ENCODE measurements at places on chromosomes 7 and 10.

- DNase-seq: no peak
Observed at GRCh38 chr10:93452143-93452542, 30.0 kb downstream of the MYOF start.

DNA sequence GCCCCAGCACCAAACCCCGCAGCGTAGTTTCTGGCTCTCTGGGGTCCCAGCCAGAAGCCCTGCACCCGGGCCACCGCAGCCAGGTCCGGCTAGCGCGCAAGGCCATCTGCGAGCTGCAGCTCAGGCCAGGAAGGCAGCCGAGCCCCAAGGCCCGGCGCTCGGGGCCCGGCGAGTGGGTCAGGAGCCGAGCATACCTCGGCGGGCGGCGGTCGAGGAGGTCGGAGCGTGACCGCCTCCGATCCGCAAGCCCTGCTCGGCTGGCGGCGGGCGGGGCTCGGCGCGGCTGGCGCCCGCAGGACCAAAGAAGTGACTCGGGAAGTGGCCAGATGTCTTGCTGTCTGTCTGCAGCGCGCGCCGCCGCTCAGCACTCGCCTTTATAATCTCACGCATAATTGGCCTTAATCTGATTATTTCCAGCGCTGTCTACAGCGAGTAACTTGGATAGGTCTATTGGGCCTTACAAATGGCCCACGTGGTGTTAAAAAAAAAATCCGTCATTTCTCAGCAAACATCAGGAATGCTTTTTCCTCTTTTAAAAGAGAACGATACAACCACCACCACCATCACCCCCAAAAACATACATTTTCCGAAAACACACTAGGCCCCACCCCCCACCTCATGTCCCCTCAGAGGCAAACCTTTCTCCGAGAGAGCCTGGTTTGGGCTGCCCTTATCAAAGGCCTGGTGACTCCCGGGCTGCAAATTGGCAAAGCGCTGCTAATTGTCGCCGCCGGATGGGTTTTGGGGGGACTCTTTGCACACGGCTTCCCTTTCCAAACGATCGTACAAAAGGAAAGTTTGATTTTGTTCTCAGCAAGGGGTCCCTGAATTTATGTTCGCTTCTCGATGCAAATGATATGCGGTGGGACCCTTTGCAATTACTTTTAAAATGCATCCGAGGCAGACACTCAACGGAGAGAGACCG, at the start of gene DRGX:
DRGX (minus strand) TSS at position 349 of the 925 bp plus-strand sequence. CDS start 649 bp downstream, outside the sequence.
- no peak for DNase-seq

- DNase-seq: no peak
Observed at GRCh38 chr10:97898429-97898828, 48.8 kb downstream of the GOLGA7B start.

DNA sequence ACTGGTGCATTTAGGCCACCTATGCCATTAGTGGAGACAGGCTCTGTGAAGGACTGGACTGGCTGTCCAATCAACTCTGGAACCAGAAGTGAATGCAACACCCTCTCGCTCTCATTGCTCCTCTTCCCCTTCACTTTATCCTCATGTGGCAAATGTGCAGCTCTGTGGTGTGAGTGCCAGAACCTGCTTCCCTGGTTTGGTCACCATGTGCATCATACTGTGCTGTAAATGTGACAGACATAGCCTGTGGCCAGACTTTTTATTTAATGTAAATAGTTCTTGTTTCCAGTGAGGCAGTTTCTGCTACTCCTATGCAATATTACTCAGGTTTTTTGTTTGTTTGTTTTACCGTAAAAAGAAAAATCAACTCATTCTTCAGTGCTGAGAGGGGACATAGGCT, 73.0 kb upstream of the PPP1R9A start:
- DNase-seq: no peak

- no peak for DNase-seq
Observed at GRCh38 chr7:58086461-58086860, 636.5 kb downstream of the ZNF716 start.

DNA sequence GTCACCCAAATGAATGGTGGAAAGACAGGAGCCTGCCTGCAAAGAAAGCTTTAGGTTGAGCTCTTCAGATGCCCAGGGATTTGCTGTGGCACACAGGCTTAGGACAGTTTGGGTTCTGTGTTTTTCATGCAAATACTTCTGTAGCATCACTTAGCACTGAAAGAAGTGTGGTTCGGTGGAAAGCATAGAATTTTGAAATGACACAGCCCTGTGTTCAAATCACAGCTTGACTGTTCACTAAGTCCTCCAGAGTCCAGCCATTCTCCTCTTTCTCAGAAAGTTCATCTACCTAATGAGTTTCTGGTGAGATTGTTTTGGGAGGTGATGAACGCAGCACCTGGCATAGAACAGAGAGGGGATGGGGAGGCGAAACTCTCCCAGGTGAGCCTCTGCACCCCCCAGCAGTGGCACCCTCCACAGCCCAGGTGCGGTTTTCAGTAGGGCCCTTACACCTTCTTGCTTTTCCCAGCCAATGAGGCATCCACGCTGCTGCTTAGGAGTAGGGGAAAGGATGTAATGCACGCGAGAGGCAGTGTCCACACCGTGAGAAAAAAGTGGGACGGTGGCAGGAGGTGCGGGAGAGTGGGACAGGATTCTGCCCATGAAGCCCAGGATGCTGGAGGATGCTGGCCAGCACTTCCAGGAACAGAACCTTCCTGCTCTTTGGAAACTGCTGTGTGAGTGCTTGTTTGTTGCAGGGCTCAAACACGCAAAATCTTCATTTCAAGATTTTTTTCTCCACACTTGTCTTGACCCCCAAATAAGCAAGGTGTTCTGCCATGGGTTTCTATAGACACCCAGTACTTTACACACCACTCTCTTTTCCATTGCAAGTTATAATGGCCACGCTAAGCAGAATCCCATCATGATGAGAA, 11.6 kb downstream of the EN2 start:
- DNase-seq: no peak

- DNase-seq: no peak
Observed at GRCh38 chr7:64551375-64552142, 11.3 kb downstream of the ZNF680 start.

DNA sequence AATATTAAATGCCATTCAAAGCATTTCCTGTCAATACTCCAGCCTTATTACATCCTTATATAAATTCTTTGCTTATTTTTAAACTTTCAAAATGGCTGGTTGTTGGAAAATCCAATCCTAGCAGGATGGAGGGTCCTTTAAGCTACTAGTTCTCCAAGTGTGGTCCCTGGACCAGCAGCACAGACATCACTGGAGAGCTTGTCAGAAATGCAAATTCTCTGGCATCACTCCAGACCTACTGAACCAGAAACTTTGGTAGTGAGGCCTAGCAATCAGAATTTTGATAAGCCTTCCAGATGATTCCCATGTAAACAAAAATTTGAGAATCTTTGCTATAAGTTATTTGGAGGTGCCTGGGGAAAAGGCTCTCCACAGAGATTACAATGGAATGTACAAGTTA, 43.8 kb downstream of the CALCR start:
- DNase-seq: no peak

- DNase-seq: no peak
Observed at GRCh38 chr10:63603709-63604445, 82.7 kb downstream of the REEP3 start.

DNA sequence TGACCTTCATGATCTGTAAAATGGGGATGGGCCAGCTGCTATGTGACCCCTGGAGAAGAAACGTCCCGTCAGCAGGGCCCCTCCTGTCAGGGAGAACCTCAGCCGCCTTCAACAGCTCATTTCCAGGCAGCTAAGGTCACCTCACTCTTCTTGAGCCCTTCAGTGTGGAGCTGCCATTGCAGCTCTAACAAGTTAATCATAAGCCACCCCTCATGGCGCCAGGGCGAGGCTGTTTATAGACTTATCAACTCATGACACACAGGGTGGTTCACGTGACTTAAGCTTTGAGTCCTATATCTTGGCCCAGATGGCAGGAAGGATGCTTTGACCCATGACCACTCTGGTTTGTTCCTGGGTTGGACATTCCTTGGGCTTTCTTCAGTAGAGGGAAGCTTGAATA, 315.1 kb downstream of the TNS3 start:
- DNase-seq: no peak

All from putamen (tissue), 1 donor.